ENCODE measurements at places on chromosomes 5 and 9.

- DNase-seq: no peak
Measured at GRCh38 chr9:9961487-9961886, 651.3 kb downstream of the PTPRD start.

- DNase-seq: no peak
Measured at GRCh38 chr5:65268525-65268924, 213.2 kb downstream of the ADAMTS6 start.

DNA sequence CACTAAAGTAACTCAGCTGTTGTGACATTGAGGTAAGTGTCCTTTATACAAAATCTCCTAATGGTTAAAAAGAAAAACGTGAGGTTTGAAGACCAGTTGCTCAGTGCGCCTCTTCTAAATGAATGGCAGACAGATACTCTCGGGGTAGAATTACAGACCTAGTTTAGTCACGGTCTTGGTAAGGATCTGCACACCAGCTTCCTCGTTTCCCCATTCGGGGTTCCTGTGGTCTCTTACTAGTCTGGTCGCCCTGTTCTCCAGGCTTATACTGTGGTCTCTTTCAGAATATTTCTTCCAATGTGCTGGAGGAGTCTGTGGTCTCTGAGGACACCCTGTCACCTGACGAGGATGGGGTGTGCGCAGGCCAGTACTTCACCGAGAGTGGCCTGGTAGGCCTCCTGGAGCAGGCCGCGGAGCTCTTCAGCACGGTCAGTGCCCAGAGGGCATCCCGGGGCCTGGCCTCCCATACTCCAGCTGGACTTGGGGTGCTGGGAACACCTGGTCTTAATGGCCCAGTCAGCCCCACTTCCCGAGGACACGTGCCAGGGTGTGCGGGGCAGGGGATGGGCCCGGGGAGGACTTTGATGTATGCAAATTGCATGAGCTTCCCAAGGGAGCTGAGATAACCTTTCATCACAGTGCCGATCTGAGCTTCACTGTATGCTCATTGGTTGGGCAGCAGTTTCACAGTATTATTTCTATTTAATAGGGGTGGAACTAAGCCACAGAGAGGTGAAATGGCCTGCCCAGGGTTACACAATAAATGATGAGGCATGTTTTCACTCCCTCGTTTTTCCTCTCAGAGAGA is 224.5 kb downstream of the DOCK8 start:
- no peak for DNase-seq

DNA sequence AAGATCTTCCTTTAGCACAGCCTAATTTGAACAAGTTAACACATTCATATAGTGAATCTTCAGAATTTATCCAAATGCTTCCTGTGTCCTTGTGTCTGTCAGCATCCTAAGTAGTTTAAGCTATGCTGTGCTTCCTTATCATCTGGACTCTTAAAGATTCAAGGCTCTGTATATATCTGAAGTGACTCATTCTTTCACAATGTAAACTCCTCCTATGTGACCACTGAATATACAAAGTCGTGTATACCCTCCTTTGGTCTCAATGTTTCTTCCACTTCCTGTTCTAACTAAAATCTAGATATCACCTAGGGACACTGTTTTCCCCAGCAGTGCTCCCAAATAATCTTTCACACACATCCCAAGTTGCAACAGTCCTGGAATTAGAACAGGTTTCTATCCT is 935.7 kb upstream of the NUDT12 start:
- DNase-seq: no peak

DNA sequence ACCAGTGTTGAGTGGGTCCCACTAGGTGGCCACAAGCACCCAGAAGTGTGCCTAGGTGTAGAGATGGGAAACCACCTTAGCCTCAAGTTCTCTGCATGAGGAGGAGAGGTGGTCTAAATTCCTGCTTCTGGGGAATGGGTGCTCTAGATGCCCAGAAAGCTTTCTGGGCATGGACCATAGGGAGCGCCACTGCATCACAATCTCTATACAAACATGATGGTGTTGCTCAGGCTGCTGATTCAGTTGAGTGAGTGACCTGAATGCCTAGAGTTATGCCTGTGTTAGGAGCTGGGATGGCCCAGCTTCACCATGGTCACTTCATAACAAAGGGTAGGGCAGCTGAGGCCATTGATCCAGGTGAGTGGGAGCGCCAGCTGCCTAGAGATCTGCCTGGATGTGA is 667.9 kb upstream of the ARRDC3 start:
- no peak for DNase-seq

- DNase-seq: no peak
Measured at GRCh38 chr9:27431543-27432147, 92.4 kb upstream of the IFNK start.

Measured in mesothelial cell of epicardium (in vitro differentiated cells).